ENCODE measurements at places on chromosomes 12 and 14. TPM values are rescaled to one million over a fixed set of nuclear protein-coding genes. Genes with fewer than 3 reads are reported as not detected.

DNA sequence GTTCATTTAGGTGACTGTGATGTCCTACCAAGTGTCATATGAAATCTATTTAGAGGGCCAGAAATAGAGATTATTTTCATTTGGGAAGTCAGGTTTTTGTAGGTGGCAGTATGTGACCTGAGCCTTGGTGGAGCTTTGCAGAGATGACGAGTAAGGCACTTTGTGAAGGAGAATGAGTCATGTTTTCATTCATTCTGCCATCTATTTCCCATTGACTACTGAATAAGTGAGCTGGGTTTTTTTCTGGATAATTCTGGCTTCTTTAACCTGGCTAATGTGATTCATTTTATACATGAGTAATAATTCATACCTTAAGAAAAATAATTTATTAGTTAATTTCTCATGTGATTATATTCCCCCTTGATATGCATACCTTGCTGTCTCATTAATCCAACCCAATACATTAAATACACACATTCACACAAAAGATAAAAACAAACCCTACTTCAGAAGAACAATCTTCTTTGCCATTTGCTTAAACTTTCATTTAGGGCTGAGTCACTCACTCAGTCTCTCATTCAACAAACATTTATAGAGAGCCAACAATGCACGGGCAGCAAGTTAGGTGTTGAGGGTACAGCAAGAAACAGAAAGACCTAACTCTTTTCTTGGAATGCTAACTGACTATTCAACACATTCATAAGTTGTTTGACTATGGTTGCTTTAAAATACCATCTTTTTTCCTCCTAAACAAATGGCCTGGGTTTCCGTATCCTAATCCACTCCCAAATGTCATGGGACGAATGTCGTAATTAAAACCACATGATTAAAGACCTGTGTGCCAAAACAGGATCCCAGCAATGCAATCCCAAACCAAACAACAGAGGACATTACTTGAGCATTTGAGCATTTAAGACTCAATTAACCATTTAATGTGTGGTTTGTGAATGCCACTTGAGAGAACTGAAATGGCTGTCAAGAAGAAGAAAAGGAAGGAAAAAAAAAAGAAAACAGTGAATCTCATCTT, 78.0 kb downstream of the KITLG start:
- no peaks in the 10 kb centered on the region for H3K27me3 ChIP-seq
- DNase-seq = no peak
- H3K4me1 ChIP-seq = peaks cover 5% of the 10 kb centered on the region

GRCh38 chr12:11344500-11344899, 34.3 kb upstream of the PRB4 start:
- no peaks in the 10 kb centered on the region for H3K27me3 ChIP-seq
- no peak overlapping the region for H3K4me3 ChIP-seq
- peak; percentile 13 for DNase-seq

DNA sequence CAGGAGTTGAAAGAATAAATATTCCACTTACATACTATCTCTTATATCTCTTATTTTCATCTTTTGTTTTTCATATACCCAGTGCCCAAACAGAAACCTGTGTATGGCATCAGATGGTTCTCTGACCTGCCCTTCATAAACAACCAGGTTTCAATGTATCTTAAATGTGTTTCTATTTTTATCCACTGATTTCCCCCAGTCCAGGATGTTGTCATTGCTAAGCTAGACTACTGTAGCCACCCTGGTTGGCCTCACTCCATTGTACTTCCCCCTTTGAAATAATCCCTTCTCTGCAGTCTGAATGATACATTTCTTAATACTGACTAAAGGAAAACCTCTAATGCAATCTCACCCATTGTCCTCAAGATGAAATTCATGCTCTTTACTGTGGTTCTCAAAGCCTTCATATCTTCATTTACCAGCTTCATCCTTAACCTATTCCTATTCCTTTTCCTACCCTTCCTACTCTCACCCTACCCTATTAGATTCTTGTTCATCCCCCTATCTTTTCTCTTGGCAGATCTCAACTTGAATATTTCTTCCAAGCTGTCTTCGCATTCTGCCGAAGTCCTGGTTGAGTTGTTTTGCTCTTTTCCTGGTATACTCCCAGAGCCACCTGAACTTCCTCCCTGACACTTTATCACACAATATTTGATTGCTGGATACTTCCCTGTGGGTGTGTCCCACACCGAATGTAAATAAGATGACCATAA, 312.4 kb downstream of the FOXG1 start:
- H3K27me3 ChIP-seq = no peaks in the 10 kb centered on the region
- DNase-seq = no peak
- H3K36me3 ChIP-seq = no peaks in the 10 kb centered on the region
- H3K4me1 ChIP-seq = no peaks in the 10 kb centered on the region

- H3K27ac ChIP-seq = no peak overlapping the region
- no peak overlapping the region for H3K4me3 ChIP-seq
- no peaks in the 10 kb centered on the region for H3K36me3 ChIP-seq
- no peak for DNase-seq
These were observed 63.6 kb upstream of the BCL2L14 start for GRCh38 chr12:12007001-12007712.

DNA sequence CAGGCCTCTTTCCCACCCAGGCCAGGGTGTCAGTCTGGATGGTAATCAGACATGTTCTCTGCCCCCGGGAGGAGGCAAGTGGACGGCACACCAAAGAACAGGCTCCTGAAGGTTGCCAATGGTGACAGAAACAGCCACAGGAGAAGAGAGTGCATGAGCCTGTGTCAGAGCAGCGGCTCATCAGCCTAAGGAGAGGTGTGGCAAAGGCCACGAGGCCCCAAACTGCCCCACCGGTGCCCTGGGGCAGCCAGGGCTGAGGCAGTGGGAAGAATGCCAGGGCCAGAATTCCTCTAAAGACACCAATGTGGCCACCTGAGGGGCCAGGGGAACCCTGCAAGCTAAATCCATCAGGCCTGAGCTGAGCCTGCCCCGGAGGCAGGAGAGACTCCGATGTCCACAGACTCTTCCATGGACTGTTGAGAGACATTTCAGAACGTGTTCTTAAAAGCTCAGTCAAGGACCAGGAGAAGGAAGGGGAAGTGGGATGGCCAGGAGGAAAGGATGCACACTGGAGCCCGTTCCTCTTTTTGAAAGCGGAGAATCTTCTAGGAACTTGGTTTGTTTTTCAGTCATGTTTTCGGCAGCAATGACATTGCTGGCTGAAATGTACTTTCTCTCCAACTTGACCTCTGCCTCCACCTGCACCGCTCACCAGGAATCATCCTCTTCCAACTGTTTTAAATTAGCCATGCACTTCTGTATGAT, 176.3 kb upstream of the FKBP4 start:
- no peak overlapping the region for H3K4me3 ChIP-seq
- H3K36me3 ChIP-seq = no peaks in the 10 kb centered on the region
- no peaks in the 10 kb centered on the region for H3K27me3 ChIP-seq

The COCH gene
- 3.3 TPM for total RNA-seq

- DNase-seq = no peak
- no peaks in the 10 kb centered on the region for H3K27me3 ChIP-seq
- no peaks in the 10 kb centered on the region for H3K4me1 ChIP-seq
- H3K36me3 ChIP-seq = no peaks in the 10 kb centered on the region
- no peak overlapping the region for H3K4me3 ChIP-seq
- no peak overlapping the region for H3K27ac ChIP-seq
These were observed 52.4 kb downstream of the RFLNA start for GRCh38 chr12:124347335-124347734.

The TSPAN19 gene
- not detected for total RNA-seq

The USP44 gene
- total RNA-seq = 0.80 TPM

GRCh38 chr12:14795028-14795448, 8.2 kb downstream of the WBP11 start:
- no peak overlapping the region for H3K4me3 ChIP-seq
- peak overlapping the region; percentile 30 for H3K27ac ChIP-seq
- DNase-seq = no peak

- H3K4me1 ChIP-seq = peaks cover 5% of the 10 kb centered on the region
- H3K27me3 ChIP-seq = no peaks in the 10 kb centered on the region
- H3K27ac ChIP-seq = no peak overlapping the region
- no peak overlapping the region for H3K4me3 ChIP-seq
- DNase-seq = no peak
These were observed 115.1 kb downstream of the TTC7B start for GRCh38 chr14:90700933-90701776.

DNA sequence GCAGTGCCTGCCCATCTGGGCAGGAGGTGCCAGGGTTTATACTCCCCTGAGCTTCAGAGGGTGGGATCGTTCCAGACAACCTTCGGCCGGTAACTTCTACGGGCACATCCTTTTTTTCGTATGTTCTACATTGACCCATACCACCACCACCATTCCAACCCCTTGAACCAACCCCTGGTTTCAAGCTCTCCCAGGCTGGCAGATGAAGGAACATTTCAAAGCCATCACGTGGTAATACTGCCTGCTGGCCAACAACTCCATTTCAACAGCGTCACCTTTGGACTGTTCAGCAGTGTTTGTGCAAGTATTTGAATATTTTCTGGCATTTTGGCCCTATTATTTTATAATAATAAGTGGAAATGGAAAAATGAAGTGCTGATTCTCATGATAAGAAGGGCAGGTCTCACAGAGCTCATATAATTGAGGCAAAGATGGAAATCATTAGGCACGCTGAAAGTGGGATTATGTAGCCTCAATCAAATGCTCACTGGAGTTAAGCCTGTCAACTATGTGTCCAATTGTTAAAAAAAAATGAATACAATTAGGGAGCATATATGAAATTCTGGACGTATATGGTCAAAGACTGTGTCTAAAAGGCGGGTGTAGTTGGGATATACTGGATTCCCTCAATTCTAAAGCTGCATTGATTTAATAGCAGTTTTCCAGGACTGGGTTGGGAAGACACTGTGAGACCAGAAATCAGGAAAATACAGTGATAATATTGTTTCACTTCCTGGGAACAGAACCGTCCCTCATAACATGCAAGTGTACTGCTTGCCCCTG, 162.1 kb downstream of the ZFP36L1 start:
- peaks cover 49% of the 10 kb centered on the region for H3K4me1 ChIP-seq
- peak overlapping the region; percentile 97 for H3K27ac ChIP-seq
- no peaks in the 10 kb centered on the region for H3K27me3 ChIP-seq

DNA sequence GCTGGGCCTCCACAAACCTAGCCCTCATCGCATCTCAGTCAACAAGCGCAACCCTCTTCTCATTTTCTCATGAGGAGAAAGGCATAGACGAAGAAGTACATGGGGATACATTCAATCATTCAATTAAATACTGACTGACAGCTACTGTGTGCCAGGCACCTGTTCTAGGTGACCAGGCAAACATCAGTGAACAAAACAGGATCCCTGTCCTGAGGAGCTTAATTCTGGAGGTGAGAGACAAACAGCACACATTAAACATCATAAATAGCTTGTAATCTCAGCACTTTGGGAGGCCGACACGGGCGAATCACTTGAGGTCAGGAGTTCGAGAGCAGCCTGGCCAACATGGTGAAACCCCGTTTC, 362 bp upstream of the ACYP1 start:
- no peak overlapping the region for H3K27ac ChIP-seq
- DNase-seq = no peak
- no peaks in the 10 kb centered on the region for H3K27me3 ChIP-seq

DNA sequence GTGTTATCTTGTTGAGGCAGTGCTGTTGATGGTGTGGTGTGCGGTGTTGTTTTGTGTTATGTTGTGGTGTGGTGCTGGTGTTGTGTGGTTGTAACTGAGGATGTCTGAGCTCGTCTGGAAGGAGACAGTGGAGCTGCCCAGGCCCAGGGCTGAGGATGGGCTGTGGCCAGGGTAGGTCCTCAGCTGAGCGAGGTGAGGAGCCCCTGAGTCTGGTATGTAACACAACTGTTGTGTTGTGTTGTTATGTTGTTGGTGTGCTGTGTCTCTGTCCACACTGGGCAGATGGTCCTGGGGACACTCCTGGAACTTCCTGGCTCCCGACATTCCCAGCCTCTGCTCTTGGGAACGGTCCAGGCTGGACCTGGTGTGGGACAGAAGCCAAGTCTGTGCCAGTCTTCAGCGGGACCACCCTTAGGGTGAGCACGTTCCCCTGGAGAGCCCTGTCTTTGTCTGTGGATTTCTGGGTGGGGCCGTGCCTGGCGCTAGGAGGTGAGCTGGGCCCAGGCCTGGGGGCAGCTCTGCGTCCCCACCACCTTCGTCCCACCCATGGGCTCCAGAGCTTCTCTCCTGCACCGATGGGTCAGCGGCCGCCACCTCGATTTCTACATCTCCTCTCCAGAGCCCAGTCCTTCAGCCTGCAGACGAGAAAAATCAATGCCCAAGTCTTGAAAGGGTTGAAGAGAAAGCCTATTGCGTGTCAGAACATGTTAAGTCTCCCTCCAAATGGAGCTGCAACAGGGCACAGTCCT, 27.4 kb upstream of the SFSWAP start:
- DNase-seq = no peak
- H3K36me3 ChIP-seq = no peaks in the 10 kb centered on the region
- H3K4me3 ChIP-seq = no peak overlapping the region

- DNase-seq = peak; percentile 85
- H3K4me3 ChIP-seq = no peak overlapping the region
- H3K36me3 ChIP-seq = no peaks in the 10 kb centered on the region
- H3K27ac ChIP-seq = peak overlapping the region; percentile 90
- no peaks in the 10 kb centered on the region for H3K27me3 ChIP-seq
These were observed 366.7 kb downstream of the BTG1 start for GRCh38 chr12:91778938-91779400.

DNA sequence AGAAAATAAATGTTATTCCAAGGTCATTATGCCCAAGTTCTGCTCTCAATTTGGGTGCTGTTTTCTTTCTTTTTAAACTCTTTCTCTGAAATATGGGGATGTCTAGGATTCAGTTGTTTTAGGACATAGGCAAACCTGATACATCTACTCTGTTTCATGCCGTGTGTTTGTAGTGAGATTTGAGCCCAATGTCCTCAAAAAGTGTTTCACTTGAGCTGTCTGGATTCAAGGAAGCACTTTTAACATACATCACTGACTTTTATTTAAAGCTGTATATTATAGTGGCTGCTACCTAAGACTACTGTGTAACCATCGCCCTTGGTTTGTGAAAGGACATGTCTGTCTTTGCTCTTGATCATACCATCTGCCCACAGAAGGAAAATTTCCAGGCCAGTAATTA, 709.3 kb upstream of the STXBP6 start:
- H3K36me3 ChIP-seq = no peaks in the 10 kb centered on the region
- no peaks in the 10 kb centered on the region for H3K27me3 ChIP-seq
- no peak overlapping the region for H3K27ac ChIP-seq
- no peaks in the 10 kb centered on the region for H3K4me1 ChIP-seq
- H3K4me3 ChIP-seq = no peak overlapping the region
- no peak for DNase-seq

- H3K27me3 ChIP-seq = no peaks in the 10 kb centered on the region
- no peaks in the 10 kb centered on the region for H3K36me3 ChIP-seq
- DNase-seq = no peak
- no peak overlapping the region for H3K27ac ChIP-seq
These were observed 403.5 kb downstream of the RPL10L start for GRCh38 chr14:46248001-46248630.
